SW 1271 (cell line): ENCODE measurements at places on chromosomes 5 and 9.

- no peak for DNase-seq
Observed at GRCh38 chr9:100485196-100485595, 12.2 kb downstream of the TMEFF1 start.

DNA sequence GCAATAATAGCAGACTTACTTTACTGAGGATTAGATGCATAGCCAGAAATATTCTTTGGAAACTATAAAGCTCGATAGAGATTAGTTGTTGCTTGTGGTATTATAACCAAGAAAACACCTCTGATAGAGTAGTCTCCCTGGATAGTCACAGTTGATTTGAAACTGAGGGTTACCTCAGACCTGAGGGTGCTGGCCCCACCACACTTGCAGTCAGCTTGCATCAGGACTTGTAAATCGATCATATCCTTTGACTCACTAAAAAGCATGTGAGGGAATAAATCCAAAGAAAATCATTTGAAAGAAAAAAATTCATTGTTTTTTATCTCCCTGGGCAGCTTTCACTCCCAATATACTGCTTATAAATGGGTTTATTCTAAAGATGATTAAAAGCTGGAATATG is 39.4 kb downstream of the GALNT12 start:
- no peak for DNase-seq

DNA sequence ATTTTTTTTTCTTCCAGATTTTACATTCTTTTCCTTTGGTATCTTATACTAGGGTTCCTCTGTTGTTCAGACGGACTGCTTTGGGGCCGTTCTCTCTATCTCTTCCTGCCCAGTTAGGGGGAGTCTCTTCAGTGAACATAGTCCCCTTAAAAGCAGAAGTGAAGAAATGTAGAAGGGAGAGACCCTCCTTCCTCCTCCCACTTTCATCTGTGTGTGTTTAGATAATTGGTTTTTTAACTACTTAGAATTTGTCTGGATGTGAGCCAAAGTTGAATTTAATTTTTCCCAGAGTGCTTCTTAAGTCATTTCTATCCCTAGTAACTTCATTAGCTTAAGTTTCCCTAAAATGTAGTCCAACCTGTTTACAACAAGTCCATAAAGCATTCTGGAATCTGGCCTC is 167.5 kb downstream of the HACD4 start:
- no peak for DNase-seq

DNA sequence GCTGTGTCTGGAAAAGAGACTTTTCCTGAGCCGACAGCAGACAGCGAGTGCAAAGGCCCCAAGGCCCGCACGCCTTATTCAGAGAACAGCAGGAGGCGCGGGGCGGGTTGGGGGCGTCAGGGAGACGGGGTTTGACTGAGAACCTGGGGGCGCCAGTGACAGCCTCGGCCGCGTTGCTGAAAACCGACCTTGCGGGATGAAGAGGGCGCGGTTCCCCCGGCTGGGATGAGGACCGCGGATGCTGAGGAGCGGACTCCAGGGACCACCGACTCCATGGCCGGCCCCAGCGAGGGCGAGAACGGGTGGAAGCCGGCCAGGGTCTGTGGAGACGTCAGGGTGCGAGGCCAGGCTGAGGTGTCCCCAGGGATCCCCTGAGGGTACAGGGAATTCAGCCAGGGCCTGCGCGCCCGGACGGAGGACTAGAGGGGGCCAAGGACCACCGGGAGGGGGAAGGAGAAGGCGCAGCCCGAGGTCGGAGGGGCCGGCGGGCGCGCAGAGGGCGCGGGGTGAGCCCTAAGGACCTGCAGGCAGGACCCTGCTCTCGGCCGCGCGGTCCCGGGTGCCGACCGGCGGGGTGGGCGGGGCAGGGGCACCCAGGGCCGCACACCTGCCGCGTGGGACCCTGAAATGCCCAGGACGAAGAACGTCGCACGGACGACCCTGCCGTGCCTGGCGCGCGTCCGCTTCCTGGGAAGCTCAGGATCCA is 837 bp upstream of the AHRR start:
- DNase-seq = no peak

- DNase-seq = no peak
Observed at GRCh38 chr5:155285706-155286105, 272.2 kb downstream of the KIF4B start.

DNA sequence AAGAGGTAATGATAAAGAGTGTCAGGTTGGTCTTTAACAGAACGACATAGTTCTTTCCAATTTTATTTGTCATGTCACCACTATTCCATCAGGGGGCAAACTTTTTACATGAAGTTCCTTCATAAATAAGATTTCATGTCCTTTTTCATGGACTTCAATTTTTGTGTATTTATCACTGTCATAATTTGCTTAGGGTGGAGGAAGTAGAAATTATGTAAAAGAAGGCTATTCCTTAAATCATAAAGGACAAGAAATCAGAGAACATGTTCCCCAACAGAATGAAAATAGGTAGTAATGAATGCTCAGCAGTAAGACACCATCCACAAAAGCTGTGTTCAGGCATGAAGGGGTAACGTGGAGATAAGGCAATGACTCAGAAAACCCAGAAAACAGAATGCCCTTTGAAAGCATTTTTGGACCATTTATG is 72.7 kb downstream of the ZFAND5 start:
- DNase-seq = no peak

DNA sequence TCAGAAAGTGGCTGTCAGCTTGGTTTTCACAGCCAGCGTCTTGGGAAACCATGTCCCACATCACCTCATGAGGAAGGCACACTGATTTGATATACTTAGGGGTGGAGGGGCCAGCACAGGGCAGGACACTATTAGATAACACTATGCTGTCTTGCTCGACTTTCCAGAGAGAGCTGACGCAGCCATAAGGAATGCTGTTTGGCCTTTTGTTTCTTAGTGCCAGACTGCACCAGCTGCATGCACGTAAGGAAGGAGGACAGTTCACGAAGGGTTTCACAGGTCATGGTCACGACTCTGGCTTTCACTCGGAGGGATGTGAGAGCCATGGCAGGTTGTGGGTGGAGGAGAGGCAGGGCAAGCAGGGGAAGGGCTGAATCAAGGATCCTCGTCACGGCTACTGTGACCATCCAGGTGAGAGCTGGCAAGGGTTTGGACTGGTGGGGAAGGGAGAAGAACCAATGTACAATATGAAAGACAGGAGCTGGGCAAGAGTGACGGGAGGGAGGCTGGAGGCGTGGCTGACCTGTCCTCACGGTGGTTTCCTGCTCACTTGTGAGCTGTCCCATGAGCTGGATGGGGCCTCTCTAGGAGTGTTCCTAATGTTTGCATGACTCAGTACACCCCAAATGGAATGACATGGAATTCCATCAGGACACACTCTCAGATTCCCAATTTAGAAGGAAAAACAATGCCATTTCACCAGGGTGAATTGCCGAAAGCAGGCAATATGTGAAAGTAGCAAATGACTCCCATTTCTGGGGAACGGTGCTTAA is 61.7 kb downstream of the OTULIN start:
- DNase-seq = no peak

DNA sequence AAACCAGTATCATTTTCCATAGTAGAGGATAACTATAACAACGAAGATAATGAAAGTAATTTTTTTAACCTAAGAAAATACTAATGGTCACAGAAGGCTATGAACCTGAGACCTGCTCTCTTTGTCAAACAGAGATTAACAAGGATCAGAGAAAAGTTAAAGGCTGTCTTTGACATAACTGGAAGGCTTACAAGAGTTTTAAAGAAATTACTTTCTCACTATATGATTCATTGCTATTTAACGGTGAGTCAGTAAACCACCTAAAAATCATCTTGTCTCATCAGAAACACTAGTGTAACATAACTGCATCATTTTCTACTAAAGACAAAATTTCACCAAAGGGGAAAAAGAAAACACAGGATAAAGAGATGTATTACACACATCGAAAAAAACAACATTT is 19.3 kb downstream of the MLANA start:
- no peak for DNase-seq

DNA sequence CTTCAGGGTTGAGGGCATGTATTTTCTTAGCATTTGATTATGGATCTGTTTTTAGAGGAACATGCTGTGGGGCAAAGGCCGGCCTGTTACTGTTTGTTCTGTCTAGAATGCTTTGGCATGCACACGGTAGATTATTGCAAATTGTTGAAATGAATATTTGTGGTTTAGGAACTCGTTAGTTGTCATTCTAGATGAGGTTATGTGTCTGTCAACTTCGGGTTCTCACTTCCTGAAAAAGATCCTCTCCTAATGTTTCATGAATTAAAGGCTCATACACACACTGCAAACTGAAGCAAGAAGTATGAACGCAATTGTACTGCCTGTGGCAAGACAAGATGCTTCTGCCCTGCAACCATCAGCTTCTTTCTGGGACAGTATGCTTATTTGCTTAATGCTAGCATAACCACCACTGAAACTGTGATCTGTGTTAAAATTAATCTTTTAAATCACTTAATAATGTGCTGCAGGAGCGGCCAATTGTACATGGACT is 99.6 kb downstream of the BASP1 start:
- no peak for DNase-seq

- DNase-seq = peak; percentile 53
Observed at GRCh38 chr9:72203205-72203803, 54.1 kb downstream of the GDA start.

DNA sequence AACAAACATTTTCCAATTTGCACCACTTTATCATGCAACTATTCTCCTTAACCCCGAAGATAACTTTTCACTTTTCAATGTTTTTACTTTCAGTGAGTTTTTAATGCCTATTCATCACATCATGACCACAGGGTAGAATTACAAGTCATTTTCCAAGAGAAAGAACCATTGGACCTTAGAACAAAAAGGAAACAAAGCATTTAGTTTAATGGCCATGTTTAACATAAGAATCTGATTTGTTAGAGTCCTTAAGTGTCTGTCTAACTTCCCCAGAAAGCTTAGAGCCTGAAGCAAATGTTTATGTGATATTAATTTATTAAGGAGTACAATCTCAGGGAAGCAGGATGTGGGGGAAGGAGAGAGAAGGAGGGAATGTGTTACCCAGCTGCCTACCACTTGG is 325.8 kb upstream of the RIOK2 start:
- no peak for DNase-seq

- no peak for DNase-seq
Observed at GRCh38 chr9:122463828-122464632, 13.7 kb downstream of the OR1J1 start.

- DNase-seq = no peak
Observed at GRCh38 chr9:8278048-8278447, 478.5 kb upstream of the DMAC1 start.

GRCh38 chr9:108844856-108845255 is 10.9 kb downstream of the ACTL7B start:
- no peak for DNase-seq

- DNase-seq = no peak
Observed at GRCh38 chr5:178586396-178586795, 3.8 kb downstream of the COL23A1 start.

- no peak for DNase-seq
Observed at GRCh38 chr9:27511771-27512170, 12.3 kb upstream of the IFNK start.

GRCh38 chr9:120522032-120522431 is 57.9 kb downstream of the CDK5RAP2 start:
- no peak for DNase-seq

DNA sequence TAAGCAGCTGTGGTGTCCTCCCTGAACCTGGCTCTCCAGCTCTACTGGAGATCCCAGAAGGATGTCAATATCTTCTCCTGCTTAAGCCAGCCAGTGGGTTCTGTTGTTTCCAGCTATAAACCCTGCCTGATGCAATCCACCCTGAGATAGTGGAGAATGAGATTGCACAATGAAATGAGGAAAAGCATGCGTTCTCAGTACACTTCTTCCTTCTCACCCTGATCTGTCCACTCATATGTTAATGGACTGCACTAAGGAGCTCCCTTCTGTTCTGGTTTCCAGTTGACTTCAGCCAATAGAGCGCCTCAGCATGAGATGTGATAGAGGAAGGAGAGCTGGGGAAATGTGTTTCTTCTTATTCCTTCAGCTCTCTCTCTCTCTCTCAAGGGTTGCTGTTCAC is 40.0 kb upstream of the CDH6 start:
- DNase-seq = no peak

GRCh38 chr5:42718591-42718990 is 38.0 kb upstream of the CCDC152 start:
- DNase-seq = no peak

DNA sequence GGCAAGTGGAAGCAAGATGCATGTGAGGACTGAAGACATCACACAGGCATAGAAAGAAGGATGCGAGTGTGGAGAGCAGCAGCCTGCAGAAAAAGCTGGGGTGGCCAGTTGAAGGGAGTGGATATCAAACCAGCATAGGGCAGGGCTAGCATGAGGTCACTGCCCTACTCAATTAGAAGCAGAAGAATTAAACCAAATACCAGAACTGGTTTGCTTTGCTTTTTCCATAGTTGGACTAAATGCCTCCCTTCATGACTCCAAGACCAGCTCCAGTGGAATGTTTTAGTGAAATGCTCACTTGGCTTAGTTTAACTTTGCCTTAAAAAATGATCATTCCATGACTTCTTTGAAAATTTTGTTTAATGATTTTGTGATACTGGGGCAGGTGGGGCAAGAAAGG is 45.8 kb downstream of the TMEM167A start:
- no peak for DNase-seq

DNA sequence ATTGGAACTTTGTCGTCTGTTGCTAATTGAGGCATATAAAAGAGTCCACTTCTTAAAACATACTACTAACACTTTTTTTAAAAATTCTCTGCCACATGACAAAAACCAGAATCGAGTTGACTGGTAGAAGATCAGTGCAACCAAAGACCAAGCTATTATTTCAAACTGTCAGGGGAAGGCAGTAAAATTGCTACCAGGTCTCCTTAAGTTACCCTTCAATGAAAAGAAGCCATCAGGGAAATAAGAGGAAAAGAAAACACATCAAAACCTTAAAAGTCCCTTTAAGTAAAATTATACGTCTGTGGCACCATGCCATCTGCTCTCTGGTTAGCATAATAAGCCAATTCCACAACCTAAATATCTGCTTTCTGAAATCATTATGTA is 9.6 kb downstream of the ZNF608 start:
- no peak for DNase-seq
